ENCODE measurements at places on chromosomes 3 and 15.

DNA sequence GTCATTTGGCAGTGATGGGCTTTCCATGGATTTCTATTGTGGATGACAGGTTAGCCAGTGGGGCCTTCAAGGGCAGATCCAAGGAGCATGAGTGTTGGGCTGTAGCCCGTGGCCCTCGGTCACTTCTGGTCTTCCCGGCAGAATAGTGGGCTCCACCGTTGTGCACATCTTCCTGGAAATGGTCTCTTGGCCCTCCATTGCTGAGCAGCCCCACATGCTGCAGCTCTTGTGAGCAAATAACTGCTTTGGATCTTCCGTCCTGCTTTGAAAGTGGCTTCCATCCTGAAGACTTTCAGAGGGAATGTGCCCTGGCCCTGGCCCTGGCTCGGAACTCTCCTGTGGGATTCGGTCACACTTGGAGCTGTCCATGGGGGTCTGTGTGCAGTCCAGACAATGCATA, 102.8 kb downstream of the SNRPN start:
- DNase-seq, result no peak

DNA sequence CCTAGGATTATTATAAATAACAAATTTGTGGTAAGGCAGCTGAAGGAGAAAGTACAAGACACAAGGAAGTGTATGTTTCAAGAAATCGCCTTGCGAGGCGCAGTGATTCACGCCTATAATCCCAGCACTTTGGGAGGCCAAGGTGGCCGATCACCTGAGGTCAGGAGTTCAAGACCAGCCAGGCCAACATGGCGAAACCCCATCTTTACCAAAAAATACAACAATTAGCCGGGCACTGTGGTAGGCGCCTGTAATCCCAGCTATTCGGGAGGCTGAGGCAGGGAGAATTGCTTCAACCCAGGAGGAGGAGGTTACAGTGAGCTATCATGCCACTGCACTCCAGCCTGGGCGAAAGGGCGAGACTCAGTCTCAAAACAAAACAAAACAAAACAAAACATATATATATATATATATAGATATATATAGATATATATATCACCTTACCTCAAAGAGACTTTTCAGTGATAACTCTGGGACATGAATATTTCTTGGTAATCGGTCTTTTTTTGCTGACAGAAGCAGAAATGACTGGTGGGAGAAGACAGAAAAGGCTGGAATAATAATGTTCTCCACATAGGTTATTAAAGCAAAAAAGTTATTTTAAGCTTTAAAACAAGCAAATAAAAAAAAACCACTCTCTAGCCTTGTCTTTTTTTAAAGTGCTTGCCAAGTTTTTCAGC, 52.3 kb downstream of the TRANK1 start:
- no peak for DNase-seq

DNA sequence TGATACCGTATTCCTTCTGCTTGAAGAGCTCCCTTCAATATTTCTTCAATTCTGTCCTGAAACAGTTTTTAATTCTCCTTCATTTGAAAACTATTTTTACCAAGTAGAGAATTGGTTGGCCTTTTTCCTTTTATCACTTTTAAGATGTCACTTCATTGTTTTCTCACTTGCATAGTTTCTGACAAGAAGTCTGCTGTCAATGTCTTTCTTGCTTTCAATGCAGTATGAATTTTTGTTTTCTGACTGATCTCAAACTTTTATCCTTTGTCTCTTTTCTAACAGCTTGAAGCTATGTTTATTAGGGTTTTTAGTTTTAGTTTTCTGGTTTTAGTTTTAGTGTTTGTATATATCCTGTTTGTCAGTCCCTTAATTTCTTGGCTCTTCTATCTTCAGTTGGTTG, 364.8 kb upstream of the TPRG1 start:
- DNase-seq, result no peak

- no peak for DNase-seq
Observed at GRCh38 chr3:87491843-87492242, 215.5 kb upstream of the POU1F1 start.

DNA sequence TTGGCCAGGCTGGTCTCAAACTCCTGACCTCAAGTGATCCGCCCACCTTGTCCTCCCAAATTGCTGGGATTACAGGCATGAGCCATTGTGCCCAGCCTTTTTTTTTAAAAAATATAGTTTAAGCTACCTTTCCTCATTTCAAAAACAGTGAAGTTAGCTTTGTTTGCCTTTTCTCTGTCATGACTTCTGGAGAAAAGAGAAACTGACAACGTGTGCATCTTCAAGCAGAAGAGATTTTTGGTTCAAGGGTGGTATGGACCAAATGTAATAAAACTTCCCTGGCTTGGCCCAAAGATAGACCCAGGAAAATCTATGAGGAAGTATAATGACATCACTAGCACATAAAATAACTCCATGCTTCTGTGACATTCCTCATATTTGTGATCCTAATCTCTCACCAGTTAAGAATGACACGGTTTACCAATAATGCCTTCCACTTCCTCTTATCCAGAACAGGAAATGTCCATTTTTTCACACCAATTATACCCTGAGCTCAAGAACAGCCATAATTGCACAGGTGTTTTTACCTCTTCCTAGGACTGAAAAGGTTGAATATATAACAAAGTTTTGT, 781.2 kb upstream of the NR2F2 start:
- no peak for DNase-seq

- DNase-seq, result no peak
Observed at GRCh38 chr15:33442449-33442848, 131.7 kb downstream of the RYR3 start.

DNA sequence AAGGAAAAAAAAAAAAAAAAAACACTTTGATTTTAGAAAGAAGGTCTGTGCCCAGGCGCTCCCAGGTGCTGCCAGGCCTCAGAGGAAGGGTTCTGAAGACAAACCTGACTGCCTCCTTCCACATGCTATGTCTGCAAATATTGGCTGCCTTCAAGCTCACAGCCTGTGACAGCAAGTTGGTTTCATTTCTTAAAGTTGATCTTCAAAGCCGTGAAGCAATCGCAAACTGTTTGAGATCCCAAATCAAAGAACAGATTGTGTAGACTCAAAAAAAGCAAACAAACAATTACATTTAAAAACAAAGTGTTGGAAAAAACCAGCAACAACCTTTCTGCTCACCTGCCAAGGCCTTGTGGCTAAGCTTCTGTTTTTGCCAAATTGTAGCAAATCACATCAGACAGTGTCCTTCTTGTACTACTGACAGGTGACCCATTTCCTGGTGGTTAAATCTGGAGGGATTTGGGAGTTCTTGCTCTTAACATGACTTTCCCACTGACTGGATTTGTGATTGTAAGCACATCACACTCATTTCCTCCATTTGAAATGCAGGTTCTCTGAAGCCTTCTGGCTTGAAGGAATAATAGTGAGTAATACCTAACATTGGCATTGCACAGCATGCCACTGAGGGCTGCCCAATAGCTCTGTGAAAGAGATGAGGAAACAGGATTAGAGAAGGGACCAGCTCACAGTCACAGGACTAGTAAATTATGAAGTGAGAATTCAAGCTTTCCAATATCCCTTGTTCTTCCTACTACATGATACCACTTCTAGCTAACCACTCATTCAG, 502.4 kb downstream of the LPP start:
- no peak for DNase-seq

DNA sequence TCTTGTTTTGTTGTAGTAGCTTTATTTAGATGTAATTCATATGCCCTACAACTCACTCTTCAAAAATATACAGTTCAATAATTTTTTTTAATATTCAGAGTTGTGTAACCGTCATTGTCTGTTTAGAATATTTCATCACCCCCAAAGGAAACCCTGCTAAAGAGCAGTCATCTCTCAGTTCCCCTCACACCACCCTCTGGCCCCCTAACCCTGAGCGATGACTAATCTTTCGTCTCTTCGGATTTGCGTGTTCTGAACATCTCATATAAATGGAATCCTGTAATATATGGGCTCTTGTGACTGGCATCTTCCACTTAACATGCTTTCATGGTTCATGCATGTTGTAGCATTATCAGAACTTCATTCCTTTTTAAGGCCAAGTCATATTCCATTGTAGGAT, 183.8 kb downstream of the ATG7 start:
- no peak for DNase-seq

GRCh38 chr15:68423359-68424296, 8.3 kb downstream of the ITGA11 start:
- no peak for DNase-seq

GRCh38 chr15:49675041-49675440, 54.2 kb downstream of the DTWD1 start:
- DNase-seq, result no peak

- DNase-seq, result no peak
Observed at GRCh38 chr15:93296759-93297500, 207.9 kb upstream of the RGMA start.

GRCh38 chr15:69592954-69593353, 140.3 kb downstream of the RPLP1 start:
- DNase-seq, result no peak

GRCh38 chr3:156400735-156401134, 154.2 kb downstream of the SSR3 start:
- no peak for DNase-seq

DNA sequence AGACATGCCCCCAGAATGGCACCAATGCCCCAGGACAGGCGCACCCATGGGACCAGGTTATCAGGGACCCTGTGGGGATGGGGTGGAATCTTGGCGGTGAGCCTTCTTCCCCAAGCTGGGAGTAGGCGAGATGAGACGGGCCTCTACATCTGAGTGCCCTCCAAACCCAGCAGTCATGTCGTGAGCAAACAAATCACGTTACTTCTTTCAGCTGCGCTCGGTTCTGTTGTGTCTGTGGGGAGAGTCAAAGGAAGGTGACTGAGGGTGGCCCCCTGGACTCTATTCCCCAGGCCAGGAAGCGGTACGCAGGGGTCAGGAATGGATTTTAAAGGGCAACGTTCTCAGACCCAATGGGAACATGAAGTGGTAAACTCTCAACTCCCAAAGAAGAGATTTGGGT, 2.8 kb downstream of the GOLGA6L2 start:
- no peak for DNase-seq

- no peak for DNase-seq
Observed at GRCh38 chr3:169526246-169526645, 137.3 kb downstream of the MECOM start.

DNA sequence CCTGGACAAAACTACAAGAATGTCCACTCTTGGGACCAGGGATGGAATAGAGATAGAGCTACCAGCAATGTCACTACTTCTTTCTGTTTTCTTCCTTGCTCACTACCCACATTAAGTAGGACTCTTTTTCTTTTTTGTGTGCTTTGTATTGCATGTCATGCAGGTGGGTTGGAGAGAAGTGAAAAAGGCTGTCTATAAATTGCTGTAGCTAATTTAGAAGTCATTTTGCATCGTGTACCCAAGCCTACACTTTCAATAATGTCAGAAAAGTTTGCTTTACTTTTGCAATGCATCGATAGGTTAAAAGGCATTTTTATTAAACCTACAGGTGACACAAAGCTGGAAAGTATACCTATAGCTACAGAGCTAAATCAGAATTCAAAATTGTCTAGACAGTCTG, 58.9 kb downstream of the GTF2E1 start:
- no peak for DNase-seq

- no peak for DNase-seq
Observed at GRCh38 chr3:129416415-129416814, 12.0 kb downstream of the EFCAB12 start.

- no peak for DNase-seq
Observed at GRCh38 chr3:138429665-138430064, 4.8 kb upstream of the ESYT3 start.

DNA sequence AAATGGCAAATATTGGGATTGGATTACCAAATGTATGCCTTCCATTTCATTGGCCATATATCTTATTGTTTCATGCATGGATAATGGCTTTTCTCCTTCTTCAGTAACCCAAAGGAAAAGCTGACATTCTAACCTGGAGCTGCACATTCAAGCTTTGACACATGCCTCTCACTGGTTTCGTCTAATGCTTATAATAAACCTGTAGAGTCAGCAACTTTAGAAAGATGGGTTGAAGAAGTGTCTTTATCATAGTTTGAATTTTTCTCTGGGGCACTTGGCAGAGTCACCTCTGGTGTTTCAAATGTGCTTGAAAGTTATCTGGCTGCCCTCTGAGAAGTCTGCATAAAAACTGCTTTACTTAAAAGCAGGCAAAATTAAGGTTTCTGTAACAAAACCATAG, 55.4 kb upstream of the GOLGA8A start:
- DNase-seq, result no peak

DNA sequence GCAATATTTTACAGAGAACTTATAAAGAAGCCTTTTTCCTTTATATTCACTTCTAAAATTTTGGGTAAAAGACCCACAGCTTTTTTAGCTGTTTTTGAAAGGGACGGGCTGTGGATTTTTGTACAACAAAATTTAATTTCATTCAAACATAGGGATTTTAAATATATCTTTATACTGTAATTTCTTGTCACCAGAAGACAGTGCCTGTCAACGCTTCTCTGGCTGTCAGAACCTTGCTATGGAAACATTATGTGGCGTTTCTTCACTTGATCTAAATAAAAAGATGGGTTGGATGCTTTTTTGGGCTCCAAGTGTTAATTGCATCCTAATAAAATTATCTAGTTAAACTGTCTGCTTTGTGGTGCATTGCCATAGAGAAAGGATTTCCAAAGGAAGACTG, 635.6 kb upstream of the ALCAM start:
- no peak for DNase-seq

DNA sequence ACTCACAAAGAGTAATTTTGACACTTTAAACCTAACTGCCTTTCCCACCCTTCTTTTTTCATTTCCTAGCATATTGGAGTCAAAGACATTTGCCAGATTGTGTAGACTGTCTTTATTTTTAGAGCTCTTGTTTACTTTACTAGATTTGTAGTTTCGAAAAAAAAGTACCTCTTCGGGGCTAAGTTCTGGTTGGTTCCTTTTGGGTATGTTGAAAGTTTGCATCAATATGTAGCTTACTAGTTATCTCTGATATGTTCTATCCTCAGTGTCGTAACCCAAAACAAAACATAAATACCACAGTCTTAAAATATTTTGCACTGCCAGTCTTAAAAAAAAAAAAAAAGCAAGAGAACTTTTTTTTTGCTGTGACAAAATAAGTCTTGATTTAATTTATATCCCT, 52.2 kb downstream of the REC114 start:
- DNase-seq, result no peak

GRCh38 chr3:12948891-12949711, 107.7 kb upstream of the RPL32 start:
- DNase-seq, result no peak

DNA sequence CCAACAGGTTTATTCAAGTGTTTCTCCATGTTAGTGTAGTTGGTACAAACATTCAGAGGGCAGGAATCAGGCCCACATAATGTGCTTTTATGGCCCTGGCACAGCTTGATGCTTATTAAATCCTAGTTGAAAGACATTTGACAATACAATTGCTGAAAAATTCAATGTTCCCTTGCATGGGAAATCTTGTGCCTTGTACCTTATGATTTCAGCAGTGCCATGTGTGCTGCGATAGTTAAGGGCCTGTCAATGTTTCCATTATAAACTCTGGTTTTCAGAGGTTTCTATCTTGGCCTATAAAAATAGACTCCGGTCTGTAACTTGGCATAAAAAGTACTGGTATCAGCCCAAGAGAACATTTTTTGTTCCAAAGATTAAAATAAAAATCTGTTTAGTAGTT, 207.2 kb downstream of the TBC1D5 start:
- DNase-seq, result no peak

GRCh38 chr3:153260681-153261080, 98.7 kb downstream of the RAP2B start:
- DNase-seq, result no peak

GRCh38 chr15:82539691-82540054, 584 bp downstream of the RPS17 start:
- DNase-seq, result no peak
